ENCODE measurements at places on chromosomes 1 and 21.
A peak's percentile ranks its signal among the peaks of the same experiment; 100 is the strongest.

- H3K4me3 ChIP-seq = no peak overlapping the region
- no peaks in the 10 kb centered on the region for H3K4me1 ChIP-seq
- no peaks in the 10 kb centered on the region for H3K36me3 ChIP-seq
These were observed 38.3 kb downstream of the NEXN start for GRCh38 chr1:77926561-77927357.

GRCh38 chr1:218785928-218786327, 387.8 kb upstream of the LYPLAL1 start:
- DNase-seq = peak; percentile 49
- H3K36me3 ChIP-seq = no peaks in the 10 kb centered on the region
- H3K4me3 ChIP-seq = no peak overlapping the region
- peaks cover 7% of the 10 kb centered on the region for H3K4me1 ChIP-seq
- no peak overlapping the region for H3K27ac ChIP-seq
- H3K27me3 ChIP-seq = no peaks in the 10 kb centered on the region

GRCh38 chr21:39533545-39534380, 79.0 kb upstream of the B3GALT5 start:
- no peaks in the 10 kb centered on the region for H3K36me3 ChIP-seq
- H3K4me1 ChIP-seq = no peaks in the 10 kb centered on the region
- H3K27ac ChIP-seq = no peak overlapping the region
- H3K27me3 ChIP-seq = no peaks in the 10 kb centered on the region
- no peak for DNase-seq

GRCh38 chr1:247173431-247173830, 1.6 kb upstream of the ZNF124 start:
- no peaks in the 10 kb centered on the region for H3K27me3 ChIP-seq
- H3K36me3 ChIP-seq = no peaks in the 10 kb centered on the region
- no peak overlapping the region for H3K4me3 ChIP-seq

GRCh38 chr1:47926461-47926999, 70.7 kb downstream of the TRABD2B start:
- H3K4me1 ChIP-seq = no peaks in the 10 kb centered on the region
- DNase-seq = no peak
- no peaks in the 10 kb centered on the region for H3K27me3 ChIP-seq
- H3K36me3 ChIP-seq = no peaks in the 10 kb centered on the region

DNA sequence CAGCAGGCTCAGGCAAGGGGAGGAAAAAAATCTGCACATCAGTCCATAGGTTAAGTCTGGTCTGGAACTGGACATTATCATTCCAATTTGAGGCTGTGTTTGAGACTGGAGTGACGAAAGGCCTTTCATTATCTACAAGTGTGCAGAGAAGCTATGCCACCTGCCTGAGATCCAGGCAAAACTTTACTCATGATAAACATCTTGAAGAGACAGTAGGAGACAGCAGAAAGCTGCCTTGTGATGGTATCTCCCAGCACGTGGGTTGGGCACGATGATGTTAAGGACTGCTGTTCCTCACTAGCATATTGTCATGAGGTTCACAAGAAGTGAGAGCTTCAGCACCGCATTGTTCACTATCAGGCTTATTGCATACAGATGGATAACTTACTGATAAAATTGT, 126.4 kb downstream of the PLXNA2 start:
- DNase-seq = no peak
- no peak overlapping the region for H3K4me3 ChIP-seq
- H3K27me3 ChIP-seq = no peaks in the 10 kb centered on the region
- no peak overlapping the region for H3K27ac ChIP-seq

DNA sequence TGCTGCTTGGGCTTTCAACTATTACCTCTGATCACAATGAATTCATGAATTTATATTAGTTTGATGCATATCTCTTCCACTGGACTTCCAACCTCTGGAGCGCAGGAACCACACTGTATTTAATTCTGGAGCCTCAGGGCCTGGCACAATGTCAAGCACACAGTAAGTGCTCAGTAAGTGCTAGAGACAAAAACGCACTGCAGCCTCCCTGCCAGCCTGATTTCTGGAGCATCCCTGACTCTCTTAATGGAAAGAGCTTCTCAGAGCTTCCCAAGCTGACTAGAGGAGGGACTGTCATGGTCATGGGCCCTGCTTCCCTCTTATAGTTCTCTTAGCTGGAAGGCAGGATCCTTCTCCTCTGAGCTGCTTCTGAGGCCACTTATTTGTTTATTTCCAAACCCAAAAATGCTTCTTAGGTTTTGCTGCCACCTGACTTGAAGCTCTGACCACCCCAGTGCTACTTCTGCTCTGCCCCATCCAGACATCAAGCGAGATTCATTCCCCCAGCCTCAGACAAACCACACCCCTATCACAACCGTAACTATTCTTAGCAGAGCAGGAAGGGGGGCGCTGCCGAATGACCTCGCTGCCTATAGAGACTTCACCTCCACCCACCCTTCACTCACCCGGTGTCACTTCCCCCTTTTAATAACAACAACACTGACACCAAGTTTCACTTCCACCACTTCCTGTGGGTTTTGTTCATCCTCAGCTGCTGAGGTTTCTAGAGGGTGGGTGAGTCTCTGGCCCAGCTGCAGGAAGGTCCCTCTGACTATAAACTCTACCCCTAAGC, 33.6 kb downstream of the NUAK2 start:
- H3K4me1 ChIP-seq = no peaks in the 10 kb centered on the region
- no peak overlapping the region for H3K4me3 ChIP-seq
- no peaks in the 10 kb centered on the region for H3K27me3 ChIP-seq
- no peak for DNase-seq
- H3K27ac ChIP-seq = peak overlapping the region; percentile 15
- H3K36me3 ChIP-seq = no peaks in the 10 kb centered on the region

DNA sequence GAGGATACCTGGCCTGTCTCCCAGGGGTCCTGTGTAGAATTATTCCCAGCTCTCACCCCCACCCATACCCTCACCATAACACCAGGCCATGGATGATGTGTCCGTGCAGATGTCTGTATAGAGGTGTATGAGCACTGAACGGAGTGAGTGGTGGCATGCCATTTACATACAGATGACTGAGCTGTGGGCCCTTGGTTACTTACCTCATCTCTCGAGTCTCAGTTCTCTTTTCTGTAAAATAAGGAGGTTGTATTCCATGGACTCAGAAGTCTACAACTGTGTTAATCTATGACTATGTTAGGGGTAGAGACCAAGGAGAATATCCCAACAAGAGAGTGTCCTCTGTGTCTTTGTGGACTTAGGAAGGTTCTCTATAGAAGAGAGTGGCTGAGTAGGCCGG, 65.6 kb upstream of the CD1D start:
- H3K4me3 ChIP-seq = no peak overlapping the region
- H3K27me3 ChIP-seq = no peaks in the 10 kb centered on the region
- no peaks in the 10 kb centered on the region for H3K36me3 ChIP-seq

DNA sequence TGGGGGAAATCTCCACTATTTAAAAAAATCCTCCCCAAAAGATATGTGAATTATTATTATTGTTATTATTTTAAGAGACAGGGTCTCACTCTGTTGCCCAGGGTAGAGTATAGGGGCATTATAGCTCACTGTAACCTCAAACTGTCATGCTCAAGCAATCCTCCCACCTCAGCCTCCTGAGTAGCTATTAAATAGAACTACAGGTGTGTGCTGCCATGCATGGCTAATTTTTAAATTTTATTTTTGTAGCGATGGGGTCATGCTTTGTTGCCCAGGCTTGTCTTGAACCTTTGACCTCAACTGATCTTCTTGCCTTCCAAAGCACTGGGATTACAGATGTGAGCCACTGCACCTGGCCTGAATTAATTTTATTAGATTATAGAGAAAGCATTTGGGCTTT, 116.8 kb downstream of the RABGAP1L start:
- H3K27ac ChIP-seq = no peak overlapping the region
- H3K4me3 ChIP-seq = no peak overlapping the region
- no peak for DNase-seq
- H3K36me3 ChIP-seq = no peaks in the 10 kb centered on the region
- H3K27me3 ChIP-seq = no peaks in the 10 kb centered on the region

DNA sequence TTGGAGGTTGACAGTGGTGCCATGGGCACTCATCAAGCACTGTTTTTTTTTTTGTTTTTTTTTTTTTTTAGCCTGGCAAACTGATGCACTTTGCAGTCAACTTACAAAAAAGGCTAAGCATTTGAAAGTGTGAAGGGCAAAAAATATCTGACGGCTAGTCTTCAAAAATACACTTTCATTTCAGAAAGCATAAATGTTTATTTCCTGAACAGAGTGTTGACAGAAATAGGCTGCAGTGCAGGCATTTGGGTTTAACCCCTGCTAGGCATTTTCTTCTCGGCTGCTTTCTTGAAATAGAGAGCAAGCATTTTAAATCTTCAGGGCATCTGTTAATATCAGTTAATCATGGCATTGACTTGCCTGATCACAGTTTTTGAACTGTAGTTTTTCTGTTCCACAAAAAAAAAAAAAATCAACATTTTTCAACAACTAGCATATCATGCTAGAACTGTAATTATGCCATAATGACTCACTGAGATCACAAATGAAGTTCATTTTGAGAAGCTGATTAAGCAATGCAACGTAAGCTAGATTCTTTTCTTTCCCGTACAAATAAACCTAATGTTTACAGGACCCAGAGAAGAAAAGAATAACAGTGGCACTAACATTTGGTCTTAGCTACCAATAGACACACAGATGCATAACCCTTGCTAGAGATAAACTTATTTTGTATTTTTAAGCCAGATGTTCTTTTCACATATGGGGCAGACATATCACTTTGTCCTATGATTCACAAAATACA, 100.4 kb upstream of the USH2A start:
- no peaks in the 10 kb centered on the region for H3K27me3 ChIP-seq
- H3K4me1 ChIP-seq = no peaks in the 10 kb centered on the region
- H3K4me3 ChIP-seq = no peak overlapping the region
- no peak overlapping the region for H3K27ac ChIP-seq
- no peaks in the 10 kb centered on the region for H3K36me3 ChIP-seq
- DNase-seq = no peak

GRCh38 chr1:9397047-9397446, 104.4 kb downstream of the SPSB1 start:
- no peaks in the 10 kb centered on the region for H3K36me3 ChIP-seq
- no peaks in the 10 kb centered on the region for H3K27me3 ChIP-seq
- no peak for DNase-seq

DNA sequence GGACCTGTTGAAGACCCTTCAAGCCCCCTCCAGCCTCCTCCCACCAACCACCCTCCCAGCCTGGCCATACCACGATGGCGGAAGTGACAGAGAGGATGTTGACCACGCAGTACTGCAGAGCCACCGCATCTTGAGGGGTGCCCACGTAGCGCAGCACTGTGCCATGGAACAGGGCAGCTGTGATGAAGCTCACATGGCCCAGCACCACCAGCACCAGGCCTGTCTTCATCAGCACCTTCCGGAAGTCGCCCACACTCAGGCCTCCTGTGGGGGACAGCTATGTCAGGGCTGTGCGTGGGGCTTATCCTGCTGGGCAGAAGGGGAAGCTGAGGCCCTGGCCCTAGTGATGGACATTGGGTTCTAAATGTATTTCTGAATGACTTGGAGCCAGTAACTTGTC, 3.1 kb downstream of the TMEM54 start:
- H3K27me3 ChIP-seq = no peaks in the 10 kb centered on the region
- peaks cover 11% of the 10 kb centered on the region for H3K4me1 ChIP-seq
- H3K36me3 ChIP-seq = no peaks in the 10 kb centered on the region
- no peak overlapping the region for H3K4me3 ChIP-seq

DNA sequence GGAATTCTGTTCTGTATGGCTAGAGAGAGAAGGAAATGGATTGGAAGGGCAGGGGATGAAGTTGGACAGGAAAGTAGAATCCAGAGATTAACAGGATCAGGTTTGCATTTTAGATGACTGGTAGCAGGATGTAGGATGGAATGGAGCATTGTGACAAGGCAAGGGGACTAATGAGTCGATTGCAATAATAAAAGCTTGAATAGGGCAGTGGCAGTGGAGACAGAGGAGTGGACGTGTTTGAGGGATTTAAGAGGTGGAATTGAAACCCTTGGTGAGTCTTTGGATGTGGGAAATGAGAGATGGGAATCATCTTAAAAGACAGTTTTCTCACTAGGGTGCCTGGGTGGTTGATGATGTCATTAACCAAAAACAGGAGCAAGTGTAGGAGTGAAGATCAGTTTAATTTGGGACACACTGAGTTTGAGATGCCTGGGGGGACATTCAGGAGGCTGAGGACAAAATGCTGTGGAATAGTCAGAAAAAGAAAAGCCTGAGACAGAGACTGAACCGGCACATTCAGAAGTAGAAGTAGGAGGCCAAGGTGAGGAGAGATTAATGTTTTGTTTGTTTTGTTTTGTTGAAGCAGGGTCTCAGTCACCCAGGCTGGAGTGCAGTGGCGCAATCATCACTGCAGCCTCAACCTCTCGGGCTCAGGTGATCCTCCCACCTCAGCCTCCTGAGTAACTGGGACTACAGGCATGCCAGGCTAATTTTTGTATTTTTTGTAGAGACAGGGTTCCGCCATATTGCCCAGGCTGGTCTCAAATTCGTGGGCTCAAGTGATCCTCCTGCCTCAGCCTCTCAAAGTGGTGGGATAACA, 29.1 kb upstream of the C1orf146 start:
- no peaks in the 10 kb centered on the region for H3K27me3 ChIP-seq
- no peaks in the 10 kb centered on the region for H3K4me1 ChIP-seq
- DNase-seq = no peak
- no peaks in the 10 kb centered on the region for H3K36me3 ChIP-seq
- no peak overlapping the region for H3K4me3 ChIP-seq

- no peaks in the 10 kb centered on the region for H3K27me3 ChIP-seq
- no peak overlapping the region for H3K27ac ChIP-seq
- no peaks in the 10 kb centered on the region for H3K4me1 ChIP-seq
- H3K4me3 ChIP-seq = no peak overlapping the region
- no peak for DNase-seq
These were observed 26.2 kb downstream of the RASAL2 start for GRCh38 chr1:178120088-178120487.

DNA sequence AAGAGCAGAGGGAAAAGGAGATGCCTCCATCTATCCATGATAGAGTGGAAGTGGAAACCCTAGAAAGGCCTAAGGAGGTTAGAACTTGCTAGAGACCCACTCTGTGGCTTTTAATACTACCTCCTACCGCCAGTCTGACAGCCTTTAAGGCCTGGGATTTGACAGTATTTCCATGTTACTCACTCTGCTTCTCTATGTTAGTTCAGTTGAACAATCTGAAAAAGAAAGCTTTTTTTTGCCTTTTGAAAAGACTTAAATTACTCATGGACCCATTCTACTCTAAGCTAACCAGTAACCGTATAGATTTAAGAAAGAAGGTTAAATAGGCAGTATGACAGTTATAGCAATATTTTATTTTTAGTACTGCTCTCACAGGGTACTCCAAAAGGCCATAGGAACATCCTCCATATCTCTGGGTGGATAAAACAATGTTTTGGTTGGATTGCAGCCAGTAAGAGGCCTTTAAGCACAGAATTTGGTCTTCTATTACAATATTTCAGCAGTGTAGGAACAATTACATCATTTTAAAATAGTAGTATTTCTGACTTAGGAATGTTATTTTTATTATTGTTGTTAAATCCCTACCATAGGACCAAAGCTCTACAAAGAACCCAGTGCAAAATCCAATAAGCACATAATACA, 15.9 kb upstream of the GPR25 start:
- no peak overlapping the region for H3K27ac ChIP-seq
- no peaks in the 10 kb centered on the region for H3K27me3 ChIP-seq
- no peaks in the 10 kb centered on the region for H3K4me1 ChIP-seq
- H3K36me3 ChIP-seq = no peaks in the 10 kb centered on the region
- DNase-seq = no peak
